ENCODE measurements at places on chromosomes 5 and 9. TPM values are rescaled to one million over a fixed set of nuclear protein-coding genes. Genes with fewer than 3 reads are reported as not detected.

Gene ZFP2
- total RNA-seq, result 2.1 TPM

Gene PTGER4
- 11.1 TPM for total RNA-seq

Gene SPATA31D4
- not detected for total RNA-seq

Gene UCK1
- total RNA-seq, result 19.9 TPM

Gene AQP3
- 2.4 TPM for total RNA-seq

Gene PRSS3
- total RNA-seq, result 0.39 TPM

Gene ROPN1L
- 0.26 TPM for total RNA-seq

Gene CDK7
- 46.9 TPM for total RNA-seq

Gene F12
- 0.26 TPM for total RNA-seq

Gene BTNL8
- total RNA-seq, result not detected

Gene RETREG1
- total RNA-seq, result 34.9 TPM

Gene ZNF883
- 10.3 TPM for total RNA-seq

Gene SOX30
- total RNA-seq, result under 0.01 TPM

All from articular chondrocyte of knee joint (primary cell).